ENCODE measurements at places on chromosomes 12 and 14.

- DNase-seq = peak; percentile 58
Measured at GRCh38 chr12:108589028-108589839, 8.7 kb downstream of the TMEM119 start.

DNA sequence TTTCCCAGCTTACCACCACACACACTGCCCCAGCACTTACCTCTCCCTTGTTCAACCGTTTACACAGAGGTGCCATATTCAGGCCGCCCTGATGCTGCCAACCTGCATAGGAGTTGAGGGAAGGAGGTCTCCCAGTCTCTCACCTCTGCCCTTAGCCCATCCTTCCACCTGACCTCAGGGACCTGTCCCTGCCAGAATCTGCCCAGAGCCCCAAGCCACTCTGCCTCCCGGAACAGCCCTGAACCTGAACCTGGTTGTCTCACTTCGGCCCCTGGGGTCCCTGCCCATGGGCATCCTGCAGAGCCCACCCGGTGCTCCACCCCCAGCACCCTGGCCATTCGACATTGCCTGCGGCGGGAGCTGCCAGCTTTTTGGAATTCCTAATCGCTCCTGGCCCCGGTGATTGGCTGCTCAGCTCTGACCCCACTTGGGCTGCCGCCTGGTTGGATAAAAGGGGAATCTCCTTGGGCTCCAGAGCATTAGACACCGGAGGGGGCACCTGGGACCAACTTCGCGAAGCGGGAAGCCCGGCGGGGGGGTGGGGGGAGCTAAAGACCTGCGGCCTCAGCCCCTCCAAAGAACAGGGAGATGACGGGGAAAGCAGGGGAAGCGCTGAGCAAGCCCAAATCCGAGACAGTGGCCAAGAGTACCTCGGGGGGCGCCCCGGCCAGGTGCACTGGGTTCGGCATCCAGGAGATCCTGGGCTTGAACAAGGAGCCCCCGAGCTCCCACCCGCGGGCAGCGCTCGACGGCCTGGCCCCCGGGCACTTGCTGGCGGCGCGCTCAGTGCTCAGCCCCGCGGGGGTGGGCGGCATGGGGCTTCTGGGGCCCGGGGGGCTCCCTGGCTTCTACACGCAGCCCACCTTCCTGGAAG, at the start of gene VSX2:
VSX2 (plus strand) TSS at position 476 of the 874 bp plus-strand sequence; CDS start at position 589, 113 bp downstream.
- DNase-seq = no peak

DNA sequence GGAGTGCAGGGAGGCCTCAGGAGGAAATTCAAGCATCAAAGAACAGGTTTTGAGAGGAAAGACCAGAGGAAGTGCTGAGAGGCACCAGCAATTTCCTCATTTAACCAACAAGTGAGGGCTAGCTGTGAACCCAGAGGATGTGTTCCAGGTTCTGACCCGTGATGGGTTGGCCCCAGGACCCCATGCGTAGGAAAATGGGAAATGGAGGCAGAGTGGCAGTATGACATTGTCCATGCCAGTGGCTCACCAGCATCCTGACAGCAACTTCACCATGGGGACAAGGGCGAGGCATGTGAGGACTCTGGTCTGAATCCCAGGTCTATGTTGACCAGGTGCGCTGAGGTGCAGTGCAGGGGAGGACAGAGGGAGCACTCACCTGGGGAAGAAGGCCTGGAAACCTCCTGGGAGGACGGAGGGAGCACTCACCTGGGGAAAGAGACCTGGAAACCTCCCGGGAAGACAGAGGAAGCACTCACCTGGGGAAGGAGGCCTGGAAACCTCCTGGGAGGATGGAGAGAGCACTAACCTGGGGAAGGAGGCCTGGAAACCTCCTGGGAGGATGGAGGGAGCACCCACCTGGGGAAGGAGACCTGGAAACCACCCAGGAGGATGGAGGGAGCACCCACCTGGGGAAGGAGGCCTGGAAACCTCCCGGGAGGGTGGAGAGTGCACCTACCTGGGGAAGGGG, 6.7 kb upstream of the CACNA2D4 start:
- DNase-seq = no peak

GRCh38 chr12:10339053-10339840, 31.6 kb downstream of the KLRD1 start:
- no peak for DNase-seq

- no peak for DNase-seq
Measured at GRCh38 chr14:42319996-42320395, 713.3 kb downstream of the LRFN5 start.

DNA sequence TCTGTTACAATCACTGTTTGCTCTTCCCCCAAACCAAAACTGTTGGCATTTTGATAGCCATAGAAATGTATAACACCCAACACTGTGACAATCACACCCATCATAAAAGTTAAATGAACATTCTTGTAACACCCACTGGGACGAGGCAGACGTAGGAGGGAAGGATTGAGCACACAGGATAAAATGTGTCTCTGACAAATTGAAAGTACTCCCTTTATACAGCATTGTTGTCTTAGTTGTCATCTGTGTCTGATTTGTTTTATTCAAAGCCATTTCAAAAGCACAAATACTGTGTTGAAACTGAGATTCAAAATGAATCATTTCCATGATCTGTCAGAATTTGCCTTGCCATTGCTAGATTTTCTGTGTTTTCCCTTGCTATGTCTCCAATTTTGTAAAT, 436.3 kb downstream of the TMTC2 start:
- no peak for DNase-seq

DNA sequence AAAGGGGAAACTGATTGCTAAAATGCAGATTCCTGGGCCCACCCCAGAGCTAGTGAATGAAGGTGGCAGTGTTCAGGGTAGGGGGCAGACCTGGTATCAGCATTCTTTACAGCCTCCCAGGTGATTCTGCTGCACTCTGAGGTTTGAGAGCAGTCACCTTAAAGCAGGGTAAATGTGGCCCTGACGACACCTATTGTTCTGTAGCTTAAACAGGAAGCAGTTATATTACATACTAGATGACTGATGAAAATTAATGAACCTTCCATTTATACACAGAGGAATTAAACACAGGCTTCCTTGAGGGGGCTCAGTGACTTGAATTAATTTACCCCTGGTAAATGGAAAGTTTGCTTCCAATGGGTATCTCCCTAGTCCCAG, 25.3 kb downstream of the NUAK1 start:
- no peak for DNase-seq

DNA sequence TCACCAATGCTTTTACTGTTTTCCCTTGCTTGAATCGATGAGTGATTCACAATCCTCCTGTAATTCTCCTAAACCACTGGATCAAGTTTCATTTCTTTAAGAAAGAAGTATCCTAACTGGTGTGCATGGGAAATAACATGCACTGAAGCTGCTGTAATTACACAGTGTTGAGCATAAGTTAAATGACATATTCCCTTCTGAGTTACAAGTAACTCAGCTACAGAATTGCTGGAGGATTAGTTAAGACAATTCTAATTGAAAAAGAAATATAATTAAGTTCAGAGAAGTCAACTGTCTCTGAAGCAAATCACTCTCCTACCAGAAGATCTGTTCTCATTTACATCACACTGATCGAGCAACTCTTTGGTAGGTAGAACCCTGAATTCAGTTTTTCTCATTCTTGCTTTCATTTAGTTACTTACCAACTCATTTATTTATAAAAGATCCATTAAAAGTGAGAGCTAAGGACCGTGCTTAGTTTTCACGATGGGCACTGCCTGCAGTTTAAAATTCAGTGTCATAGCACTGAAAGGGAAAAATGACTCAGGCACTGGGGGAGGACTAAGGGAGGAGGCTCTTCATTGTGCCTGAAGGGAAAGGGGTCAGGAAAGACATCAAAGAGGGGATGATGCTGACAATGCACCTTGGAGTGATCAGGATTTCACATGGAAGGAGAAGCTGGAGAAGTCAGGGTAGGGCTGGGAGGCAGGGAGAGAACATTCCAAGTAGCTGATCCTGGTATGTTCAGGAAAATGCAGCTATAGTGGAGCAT, 327.2 kb downstream of the EMP1 start:
- DNase-seq = no peak

All from NCI-H146 (cell line).